Hematopoietic multipotent progenitor cell treated with erythropoietin and hydrocortisone succinate and interleukin-3 and kit ligand, for 4 days (in vitro differentiated cells): ENCODE measurements at places on chromosomes 12 and 14.

DNA sequence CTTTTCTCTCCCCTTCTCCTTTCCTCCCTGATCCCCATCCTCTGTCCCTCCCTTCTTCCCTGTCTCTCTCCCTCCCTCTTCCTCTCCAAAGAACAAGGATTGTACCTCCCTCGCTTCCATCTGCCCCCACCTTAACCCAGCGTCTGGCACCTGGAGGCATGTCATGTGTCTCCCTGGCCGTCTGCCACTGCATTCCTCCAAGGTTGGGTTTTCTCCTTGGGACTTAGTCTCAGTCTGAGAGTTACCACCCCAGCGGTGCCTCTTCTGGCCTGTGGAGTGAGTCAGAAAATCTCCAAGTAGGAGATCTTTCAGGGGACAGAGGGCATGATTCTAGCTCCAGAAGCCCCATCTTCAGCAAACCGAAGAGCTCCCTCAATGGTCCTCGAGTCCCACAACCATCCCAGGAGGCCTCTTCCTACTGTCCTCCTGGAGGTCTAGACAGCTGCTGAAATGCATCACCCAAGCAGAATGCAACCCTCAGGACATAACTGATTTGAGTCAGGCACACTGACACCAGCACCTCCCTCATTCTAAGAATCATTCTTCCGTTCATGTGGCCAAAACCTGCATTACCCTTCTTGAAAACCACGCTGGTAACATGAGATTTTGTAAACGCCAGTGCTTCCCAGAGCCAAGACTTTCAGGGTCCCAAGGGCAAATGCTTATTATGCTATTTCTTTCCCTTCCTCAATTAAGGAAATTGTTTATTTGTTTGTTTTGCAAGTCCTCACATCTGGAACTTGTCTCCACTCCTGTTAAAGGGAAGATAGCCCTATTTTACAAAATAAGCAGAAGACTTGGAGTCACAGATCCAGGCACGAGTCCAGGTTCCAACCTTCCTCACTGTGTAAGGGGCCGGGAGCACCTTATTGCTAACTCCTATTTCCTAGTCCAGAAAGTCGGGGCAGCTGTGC is 463.2 kb downstream of the BCL11B start:
- no peak for DNase-seq

DNA sequence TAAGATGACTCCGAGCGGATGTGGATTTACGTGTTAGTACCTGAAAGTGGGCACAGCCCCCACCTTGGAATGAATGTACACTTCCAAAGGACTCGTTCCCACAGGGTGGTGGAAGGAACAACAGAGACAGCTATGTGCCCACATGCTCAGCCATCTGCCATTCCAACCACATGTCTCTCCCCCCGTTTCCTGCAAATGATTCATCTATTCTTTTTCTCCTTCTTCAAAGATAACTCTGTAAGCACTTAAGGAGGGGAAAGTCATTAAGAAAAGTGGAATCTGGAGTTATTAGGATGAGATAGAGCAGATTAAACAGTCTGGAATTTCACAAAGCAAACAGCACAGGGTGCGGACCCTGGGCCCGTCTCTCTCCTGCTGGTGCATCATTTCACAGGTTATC is 18.5 kb upstream of the DUSP6 start:
- DNase-seq: peak; percentile 52

GRCh38 chr14:50631408-50631821 is 36.7 kb downstream of the SAV1 start:
- DNase-seq: no peak

DNA sequence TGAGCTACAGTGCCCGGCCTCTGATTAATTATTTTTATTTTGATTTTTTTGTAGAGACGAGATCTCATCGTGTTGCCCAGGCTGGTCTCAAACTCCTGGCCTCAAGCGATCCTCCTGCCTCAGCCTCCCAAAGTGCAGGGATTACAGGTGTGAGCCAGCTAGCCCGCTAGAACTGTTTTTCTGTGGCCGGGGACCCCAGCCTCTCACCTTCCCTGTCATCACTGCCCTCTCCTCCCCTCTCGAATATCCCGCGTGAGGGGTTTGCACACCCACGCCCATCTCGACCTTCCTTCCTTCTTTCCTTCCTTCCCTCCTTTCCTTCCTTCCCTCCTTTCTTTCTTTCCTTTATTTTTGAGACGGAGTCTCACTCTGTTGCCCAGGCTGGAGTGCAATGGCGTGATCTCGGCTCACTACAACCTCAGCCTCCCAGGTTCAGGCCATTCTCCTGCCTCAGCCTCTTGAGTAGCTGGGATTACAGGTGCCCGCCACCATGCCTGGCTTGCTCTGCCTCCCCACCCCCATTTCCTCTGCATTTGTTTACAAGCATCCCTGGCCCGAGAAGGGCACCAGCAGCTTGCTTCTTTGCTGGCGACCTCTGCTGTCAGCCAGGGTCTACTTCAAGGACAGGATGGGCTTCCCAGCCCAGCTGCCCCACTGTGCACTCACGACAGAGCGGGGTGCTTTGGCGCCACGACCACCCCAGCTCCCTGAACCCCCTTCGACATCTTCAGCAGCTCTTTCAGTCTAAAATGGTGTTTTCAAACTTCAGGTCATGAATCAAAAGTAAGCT is 4.3 kb upstream of the TRAF3 start:
- peak; percentile 49 for DNase-seq

GRCh38 chr12:91183551-91183950 is 934 bp upstream of the DCN start:
- DNase-seq: no peak

GRCh38 chr12:70448371-70448770 is 82.3 kb downstream of the KCNMB4 start:
- no peak for DNase-seq

DNA sequence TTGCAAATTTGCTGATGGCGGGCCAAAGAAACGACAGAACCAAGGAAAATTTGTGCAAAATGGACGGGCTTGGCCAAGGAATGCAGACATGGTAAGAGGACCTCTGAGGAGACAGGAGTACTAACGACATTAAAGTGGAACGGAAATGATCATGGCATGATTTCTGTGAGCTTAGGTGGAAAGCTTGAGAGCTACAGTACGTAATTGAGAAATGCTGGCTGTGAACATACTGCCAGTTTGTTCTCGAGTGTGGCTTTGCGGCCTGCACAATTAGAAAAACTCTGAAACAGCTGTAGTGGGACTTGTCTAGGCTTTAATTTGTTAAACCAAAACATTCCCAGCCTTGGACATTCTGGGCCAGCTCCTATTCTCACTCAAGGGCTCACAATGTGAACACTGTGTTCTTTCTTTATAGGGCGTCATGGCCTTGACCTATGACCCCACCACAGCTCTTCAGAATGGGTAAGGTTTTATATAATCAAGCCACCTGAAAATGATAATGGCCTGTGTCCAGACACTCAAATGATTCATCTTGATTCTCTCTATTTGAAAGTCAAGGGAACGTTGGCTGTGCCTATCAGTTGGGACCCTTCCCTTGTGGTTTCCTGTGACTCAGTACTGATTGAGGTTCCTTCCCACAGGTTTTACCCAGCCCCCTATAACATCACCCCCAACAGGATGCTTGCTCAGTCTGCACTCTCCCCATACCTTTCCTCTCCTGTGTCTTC is 48.5 kb downstream of the BAZ2A start:
- peak; percentile 91 for DNase-seq
